ENCODE measurements at places on chromosomes 6 and 20.
A peak's percentile ranks its signal among the peaks of the same experiment; 100 is the strongest.

DNA sequence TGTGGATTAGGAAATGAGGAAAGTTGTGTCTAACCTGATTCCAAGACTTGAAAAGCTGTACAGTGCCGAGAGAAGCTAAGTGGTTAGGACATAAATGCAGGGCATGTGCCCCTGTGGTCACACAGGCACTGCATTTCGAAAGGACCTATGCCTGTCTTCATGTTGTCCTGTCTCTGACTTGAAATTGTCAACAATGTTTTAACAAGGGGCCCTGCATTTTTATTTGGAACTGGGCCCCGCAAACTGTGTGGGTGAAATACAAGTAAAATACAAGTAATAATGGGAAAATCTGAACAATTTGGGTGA is 38.8 kb downstream of the MRS2 start:
- DNase-seq, result no peak

GRCh38 chr6:89955364-89955763 is 61.1 kb downstream of the GJA10 start:
- DNase-seq, result no peak

DNA sequence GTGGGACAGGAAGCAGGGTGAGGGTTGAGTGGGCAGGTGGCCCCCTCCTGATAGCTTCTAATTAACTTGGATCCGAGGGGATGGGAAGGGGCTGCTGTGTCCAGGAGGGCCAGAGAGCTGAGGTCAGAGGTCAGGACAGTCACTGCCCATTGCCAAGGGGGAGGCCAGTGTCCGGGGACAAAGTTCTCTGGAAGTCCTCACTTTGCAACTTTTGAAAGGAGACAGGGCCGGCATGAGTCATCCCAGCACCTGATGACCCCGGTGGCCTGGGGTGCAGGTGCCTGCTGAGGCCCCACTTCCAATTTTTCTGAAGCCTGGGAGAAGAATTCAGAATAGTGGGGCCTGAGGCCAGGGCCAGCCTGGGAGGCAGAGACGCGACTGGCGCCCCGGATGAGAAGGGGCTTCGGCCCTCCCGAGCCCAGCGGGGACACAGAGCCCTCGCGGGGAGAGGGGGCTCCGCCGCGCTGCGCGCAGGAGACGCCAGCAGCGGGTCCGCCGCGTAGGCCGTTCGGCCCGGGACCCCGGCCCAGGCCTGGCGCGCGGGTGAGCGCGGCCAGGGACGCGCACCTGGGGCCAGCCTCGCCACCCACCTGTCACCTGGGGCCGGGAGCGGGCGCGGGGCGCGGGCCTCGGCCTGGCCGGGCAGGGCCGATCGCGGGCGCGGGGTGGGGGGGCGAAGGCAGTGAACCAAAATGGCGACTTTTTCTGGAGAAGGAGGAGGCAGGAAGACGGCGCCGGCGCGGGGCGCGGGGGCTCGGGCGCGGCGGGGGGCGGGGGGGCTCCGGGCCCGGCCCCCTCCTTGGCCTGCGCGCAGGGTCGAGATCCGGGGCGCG is 586 bp downstream of the ZNF512B start:
- no peak for DNase-seq

DNA sequence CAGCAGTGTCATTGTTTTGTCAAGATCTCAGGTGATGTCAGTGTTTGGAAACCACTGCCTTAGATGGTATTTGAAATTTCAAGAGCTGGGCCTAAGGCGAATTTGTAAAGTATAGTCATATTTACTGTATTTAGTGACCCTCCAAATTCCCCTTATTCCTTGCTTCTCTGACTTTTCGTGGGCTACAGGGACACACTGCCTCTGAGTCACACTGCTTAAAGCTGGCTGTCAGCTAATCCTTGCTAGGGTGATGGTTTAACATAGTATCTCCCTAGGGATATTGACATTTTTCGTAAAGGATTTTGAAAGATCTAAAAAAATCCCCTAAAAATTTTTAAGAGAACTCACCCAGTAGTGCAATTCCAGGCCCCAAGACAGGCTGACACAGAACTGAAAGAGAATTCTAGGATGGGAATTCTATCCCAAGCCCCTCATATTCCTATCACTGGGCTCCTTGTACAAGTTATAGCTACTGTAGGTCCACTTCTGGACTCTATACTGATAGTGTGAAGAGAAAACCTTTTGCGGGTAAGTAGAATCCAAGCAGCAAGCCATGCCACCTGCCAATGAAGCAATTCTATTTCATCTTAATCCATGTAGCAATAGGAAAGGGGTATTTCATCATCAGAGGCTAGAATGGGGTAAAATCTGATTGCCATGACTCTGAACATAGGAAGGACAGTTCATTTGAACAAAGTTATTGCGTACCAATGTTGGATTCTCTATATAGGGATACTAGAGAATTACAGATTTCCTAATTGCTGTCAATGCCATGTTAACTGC is 4.3 kb downstream of the BMP6 start:
- no peak for DNase-seq

DNA sequence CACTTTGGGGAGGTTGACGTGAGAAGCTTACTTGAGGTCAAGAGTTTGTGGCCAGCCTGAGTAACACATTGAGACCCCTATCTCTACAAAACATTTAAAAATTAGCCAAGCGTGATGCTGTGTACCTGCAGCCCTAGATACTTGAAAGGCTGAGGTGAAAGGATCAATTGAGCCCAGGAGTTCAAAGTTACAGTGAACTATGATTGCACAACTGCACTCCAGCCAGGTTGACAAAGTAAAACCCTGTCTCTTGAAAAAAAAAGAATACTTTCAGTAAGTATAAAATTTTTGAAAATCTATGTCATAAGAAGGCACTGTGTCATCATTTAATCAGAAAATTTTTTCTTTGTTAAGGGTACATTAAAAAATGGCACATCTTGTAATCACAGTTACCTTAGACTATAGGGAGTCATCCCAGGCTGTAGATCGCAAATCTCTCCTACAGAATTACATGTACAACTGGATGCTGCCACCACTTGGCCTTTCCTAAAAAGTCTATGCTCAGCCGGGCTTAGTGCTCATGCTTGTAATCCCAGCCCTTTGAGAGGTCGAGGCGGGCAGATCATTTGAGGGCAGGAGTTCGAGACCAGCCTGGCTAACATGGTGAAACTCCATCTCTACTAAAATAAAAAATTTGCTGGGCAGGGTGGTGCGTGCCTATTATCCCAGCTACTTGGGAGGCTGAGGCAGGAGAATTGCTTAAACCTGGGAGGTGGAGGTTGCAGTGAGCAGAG is 17.0 kb upstream of the MRS2 start:
- DNase-seq, result no peak

GRCh38 chr6:164013480-164014208 is 599.1 kb downstream of the QKI start:
- no peak for DNase-seq

- DNase-seq, result no peak
Measured at GRCh38 chr6:78489874-78490273, 377.5 kb upstream of the IRAK1BP1 start.

- peak; percentile 53 for DNase-seq
Measured at GRCh38 chr6:135506270-135506997, 8.9 kb upstream of the AHI1 start.

GRCh38 chr6:47151232-47151898 is 109.2 kb upstream of the ADGRF1 start:
- no peak for DNase-seq

- DNase-seq, result no peak
Measured at GRCh38 chr6:158730541-158730907, 80.7 kb downstream of the SYTL3 start.

GRCh38 chr6:68740828-68741500 is 105.9 kb downstream of the ADGRB3 start:
- no peak for DNase-seq

DNA sequence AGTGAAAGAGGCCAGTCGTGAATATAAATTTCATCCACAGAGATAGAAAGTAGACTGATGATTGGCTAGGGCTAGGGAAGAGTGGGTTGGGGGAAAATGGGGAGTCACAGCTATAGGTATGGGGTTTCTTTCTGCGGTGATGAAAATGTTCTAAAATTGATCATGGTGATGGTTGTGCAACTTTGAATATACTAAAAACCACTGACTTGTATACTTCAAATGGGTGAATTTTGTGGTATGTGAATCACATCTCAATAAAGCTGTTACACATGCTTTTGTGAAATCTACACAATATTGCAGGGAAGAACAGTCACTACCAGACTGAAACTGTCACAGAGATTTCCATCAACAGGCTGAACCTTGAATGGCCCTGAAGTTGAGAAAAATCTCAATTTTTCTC is 61.5 kb downstream of the LYRM4 start:
- no peak for DNase-seq

DNA sequence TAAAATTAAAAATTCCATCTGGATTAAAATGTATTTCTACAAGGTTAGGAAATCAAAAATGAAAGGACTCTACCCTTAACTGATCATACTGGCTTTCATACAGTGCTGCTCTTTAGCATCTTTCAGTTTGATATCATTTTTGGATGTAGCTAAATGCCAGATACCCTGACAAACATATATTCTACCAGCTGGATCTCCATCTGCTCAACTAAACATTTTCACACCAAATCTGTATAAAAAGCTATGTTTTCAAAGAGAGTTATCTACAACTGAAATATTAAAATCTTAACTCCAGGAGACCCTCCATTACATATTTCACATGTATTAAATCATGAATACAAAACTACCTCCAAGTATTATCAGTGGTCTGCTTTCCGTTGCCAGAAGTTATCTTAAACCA is 95.7 kb downstream of the EPHA7 start:
- no peak for DNase-seq

- no peak for DNase-seq
Measured at GRCh38 chr6:160418370-160418769, 70.2 kb downstream of the SLC22A3 start.

GRCh38 chr6:112480553-112480952 is 133.4 kb downstream of the RFPL4B start:
- DNase-seq, result peak; percentile 34

DNA sequence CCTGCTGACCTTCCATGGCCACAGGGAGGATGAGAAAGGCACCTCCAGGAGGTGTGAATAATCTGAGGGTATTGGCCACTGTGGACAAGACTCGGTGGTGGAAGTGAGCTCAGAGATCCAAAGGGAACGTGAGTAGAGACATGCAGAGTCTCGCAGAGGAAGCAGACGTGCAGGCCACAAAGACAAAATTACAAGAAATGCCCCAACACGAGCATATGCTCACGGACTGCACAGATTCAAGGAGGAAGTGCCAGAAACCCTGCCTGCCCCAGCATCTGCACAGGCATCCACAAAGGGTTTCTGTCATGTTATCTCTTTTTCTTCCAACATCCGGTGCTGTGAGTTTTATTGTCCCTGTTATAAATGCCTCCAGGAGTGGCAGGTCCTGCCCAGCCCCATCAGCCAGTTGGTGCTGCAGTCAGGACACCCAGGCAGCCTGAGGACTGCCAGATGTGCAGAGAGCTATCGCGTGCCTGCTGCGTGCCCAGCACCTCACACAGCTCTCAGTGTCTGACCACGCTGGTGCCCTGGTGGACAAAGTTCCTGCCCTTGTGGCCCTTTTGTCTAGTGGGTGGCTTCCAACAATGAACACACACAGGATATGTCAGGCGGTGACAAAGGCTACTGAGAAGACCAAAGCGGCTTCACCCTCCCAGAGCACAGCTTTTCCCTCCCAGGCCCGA is 34.0 kb upstream of the FANCE start:
- no peak for DNase-seq

DNA sequence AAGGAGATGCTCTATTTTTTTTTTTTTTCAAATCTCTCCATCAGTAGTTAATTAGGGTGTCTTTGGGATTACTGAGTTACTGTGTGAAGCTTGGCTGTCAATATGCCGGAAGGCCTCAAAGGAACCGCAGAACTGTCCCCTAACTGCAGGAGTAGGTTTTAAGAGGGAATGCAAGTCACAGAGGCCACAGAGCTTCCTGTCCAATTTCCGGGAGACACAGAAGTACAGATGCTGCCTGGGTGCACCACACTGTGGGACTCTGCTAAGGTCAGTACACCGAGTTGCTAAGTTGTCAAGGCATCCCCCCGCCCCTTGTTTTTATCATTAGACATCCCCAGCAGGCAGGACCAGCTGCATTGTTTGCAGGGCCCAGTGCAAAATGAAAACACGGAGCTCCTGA is 120.2 kb upstream of the RAB32 start:
- DNase-seq, result no peak

DNA sequence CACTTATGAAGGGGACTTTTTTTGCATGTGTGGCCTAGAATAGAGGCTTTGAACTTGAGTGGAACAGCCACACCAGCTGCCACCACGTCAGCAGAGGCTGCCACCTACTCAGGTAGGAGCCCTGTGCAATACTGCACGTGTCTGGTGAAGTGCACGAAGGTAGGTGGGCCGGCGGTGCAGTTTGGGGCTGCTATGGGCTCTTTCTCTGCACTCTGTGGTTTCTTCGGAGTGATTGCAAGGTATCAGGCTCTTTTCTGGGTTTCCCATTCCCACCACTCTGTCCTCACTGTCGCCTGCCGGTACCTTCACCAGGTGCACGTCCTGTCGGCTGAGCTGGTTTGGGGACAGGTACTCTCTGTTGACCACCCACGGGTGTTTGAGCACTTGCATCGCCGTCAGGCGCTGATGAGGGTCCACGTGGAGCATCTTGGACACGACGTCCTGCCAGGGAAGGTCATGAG is 30.8 kb upstream of the MPC1 start:
- DNase-seq, result no peak

DNA sequence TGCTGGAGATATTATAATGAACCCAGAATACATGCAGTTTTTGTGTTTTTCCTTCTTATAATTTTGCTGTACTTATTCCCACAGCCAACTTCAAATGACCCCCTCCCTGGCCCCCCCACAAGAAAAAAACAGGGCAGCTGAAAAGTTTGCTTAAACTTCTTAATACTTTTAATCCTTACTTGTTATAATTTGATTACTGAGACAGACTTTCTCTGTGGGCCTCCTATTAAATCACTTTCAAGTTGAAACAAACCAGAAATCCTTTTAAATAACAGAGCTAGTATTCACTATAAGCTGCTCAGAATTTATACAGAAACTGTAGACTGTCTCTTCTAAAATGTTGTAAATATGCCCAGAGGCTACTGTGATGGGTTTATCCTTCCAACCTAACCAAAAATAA is 106.3 kb downstream of the CENPW start:
- DNase-seq, result no peak

GRCh38 chr20:10946124-10946880 is 272.5 kb upstream of the JAG1 start:
- no peak for DNase-seq

GRCh38 chr6:11094411-11094851 is 797 bp downstream of the SMIM13 start:
- DNase-seq, result peak; percentile 19

DNA sequence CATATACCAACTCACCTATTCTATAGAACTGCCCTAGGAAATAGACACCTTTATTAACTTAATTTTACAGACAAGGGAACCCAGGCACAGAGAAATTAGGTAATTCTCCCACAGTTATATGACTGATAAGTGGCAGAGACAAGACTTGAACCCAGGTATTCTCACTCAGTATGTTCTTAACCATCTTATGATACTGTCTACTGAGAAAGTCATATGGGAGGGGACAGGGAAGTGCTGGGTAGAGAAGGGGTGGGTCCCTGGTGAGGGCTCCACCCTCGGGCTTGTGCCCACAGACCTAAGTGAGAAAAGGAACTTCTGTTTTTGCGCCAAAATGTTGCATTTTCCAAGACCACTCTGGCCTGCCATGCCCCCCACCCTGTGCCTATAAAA is 123.5 kb downstream of the RNF144B start:
- no peak for DNase-seq
